Fibroblast of villous mesenchyme (primary cell): ENCODE measurements at places on chromosomes 3 and 15. TPM values are rescaled to one million over a fixed set of nuclear protein-coding genes. Genes with fewer than 3 reads are reported as not detected.

GRCh38 chr3:177836671-177837070, 639.4 kb upstream of the TBL1XR1 start:
- peak; percentile 72 for DNase-seq

- peak; percentile 43 for DNase-seq
Observed at GRCh38 chr15:59256482-59256881, 49.8 kb downstream of the LDHAL6B start.

DNA sequence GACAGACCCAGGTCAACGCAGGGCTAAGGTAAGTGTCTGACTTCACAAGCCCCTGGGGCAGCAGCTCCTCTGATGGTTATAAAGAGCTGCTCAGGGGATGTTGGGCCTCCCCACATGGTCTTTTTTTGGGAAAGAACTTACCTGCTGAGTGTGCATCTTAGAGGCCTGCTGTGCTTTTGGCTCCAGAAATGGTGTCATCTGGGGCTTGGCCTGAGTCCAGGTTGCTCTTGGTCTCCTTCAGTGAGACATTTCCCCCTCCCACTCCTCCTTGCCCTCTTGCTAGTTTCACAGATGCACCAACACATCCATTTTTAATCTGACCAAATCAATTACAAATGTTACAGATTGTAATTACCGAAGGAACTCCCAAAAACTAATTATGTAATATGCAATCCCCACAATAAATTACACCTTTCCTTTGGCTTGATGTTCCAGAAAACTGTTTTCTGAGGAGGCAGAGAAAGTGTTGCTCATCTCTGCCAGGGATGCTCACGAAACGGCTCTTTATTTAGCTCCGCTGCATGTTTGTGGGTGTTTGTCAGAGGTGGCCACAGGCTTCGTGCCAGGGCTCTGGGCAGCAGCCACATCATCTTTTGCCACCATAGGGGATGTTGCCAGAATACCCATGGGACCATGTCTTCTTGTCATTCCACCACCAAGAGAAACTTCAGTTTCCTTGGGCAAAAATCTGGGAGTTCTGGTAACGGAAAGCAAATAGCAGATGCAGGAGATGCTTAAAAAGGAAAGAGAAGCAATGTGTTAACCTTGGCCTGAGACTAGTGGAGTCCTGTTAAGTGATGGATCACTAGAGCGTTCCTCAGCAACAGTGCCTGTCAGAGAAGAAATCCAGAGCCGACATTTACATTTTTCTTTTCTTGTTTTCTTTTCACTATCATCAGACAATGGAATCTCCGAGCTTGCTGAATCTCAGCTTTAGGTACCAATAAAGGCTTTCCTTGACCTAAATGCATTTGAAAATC, 799.9 kb downstream of the AGBL1 start:
- DNase-seq: no peak

GRCh38 chr3:123409443-123410148, 39.3 kb downstream of the ADCY5 start:
- DNase-seq: no peak

DNA sequence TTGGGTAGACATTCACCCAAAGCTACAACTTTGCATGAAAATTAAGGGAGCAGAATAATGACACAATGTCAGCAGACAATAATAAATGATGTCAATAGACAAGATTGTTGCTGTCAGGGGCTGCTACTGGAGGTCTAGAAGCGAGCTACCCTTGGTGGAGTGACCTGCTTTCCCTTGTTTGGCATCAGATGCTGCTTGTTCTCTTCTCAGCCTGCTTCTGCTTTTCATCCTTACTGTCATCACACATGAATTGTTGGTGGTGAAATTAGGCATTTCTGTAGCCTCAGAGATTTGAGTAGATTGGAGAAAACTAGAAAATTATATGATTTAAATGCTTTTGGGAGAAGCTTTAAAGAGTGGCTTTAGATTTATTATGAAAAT, 193.8 kb downstream of the NR1D2 start:
- DNase-seq: no peak

GRCh38 chr3:32844914-32845313, 27.1 kb downstream of the TRIM71 start:
- no peak for DNase-seq

- no peak for DNase-seq
Observed at GRCh38 chr3:10697918-10698317, 118.1 kb upstream of the SLC6A11 start.

DNA sequence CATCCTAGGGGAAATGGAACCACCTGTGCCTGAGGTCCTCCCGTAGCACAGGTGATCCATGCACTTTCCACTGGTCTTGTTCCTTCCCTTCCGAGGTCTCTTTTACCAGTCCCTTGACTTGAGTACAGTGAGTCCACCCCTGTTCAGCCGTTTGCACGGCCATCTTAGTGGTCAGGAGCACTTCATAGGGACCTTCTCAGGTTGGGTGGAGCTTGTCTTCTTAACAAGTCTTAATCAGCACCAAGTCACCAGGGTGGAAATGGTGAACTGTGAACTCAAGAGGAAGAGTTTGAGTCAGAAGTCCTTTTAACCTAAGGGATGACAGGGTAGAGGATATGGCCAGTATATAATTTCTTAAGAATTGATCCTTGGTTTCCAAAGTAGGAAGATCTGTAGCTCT, 21.4 kb downstream of the ARL8B start:
- no peak for DNase-seq

GRCh38 chr3:18713577-18713951, 288.4 kb upstream of the SATB1 start:
- DNase-seq: no peak

DNA sequence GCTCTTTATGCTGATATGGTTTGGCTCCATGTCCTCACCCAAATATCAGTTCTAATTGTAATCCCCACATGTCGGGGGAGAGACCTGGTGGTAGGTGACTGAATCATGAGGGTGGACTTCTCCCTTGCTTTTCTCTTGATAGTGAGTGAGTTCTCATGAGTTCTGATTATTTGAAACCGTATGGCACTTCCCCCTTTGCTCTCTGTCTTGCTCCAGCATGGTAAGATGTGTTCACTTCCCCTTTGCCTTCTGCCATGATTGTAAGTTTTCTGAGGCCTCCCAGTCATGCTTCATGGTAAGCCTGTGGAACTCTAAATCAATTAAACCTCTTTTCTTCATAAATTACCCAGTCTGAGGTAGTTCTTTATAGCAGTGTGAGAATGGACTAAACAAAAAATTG, 107.6 kb downstream of the IMPG2 start:
- no peak for DNase-seq

GRCh38 chr3:14810801-14811661, 7.7 kb upstream of the FGD5 start:
- DNase-seq: no peak

GRCh38 chr3:110165370-110165743, 828.0 kb upstream of the DPPA4 start:
- peak; percentile 18 for DNase-seq

DNA sequence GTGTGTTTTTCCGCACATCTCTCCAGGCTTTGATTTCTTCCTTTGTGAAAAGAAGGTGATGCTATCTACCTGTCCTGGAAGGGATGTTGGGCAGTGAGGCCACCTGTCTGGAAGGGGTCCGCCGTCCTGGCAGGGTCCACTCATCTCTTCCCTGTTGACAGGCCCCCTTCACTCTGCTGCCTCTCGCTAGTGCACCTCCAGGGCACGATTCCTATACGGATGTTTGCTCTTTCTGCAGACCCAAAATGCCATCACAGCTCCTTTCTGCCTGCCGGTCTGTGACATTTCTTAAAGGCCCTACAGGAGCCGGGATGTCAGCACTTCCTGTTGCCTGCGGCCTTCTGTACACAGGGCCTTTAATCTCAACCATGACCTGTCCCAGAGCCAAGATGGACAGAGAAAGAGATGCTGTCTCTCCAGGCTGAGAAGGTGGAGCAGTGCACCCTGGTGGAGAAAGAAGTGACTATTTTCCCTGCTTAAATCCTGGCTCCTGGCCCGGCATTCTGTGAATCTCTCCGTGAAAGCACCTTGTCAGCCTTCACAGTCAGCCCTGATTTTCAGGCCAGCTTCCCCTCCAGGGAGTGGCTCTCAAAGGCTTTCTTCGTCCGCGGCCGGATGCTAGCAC, 7.4 kb downstream of the FAM3D start:
- peak; percentile 23 for DNase-seq

DNA sequence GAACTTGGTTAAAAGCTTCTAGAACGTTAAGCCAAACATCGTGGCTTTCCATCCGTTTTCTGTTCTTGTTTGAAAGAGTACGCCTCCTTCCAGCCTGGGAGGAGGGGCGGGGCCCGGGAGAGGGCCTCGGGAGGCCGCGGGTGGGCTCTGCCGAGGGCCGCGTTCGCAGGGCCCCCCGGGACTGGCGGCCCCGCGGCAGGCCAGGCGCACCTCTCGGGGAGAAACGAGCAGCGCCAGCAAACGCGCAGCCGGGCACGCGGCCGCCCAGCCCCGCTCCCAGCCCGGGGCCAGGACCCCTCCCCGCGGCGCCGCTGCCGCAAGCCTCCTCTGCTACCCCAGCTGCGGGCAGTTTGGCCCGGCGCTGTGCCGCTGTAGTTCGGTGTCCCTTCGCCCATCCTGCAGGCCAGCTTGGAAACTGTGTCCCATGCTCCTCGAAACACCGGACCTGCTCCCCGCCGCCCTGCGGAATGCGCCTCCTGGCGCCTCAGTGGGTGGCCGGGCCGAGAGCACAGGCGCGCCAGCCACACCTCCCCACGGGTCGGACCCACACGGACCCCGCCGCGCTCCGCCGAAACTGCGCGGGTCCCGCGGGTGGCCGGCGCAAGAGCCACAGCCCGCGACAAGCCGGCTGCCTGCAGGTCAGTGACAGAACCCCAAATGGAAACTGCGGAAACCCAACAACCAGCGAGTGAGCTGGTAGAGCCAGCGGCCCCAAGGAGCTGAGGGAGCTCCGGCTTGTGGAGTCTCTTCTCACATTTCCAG, 2.3 kb downstream of the OCA2 start:
- peak; percentile 17 for DNase-seq

- DNase-seq: no peak
Observed at GRCh38 chr3:61685755-61686154, 124.4 kb downstream of the PTPRG start.

DNA sequence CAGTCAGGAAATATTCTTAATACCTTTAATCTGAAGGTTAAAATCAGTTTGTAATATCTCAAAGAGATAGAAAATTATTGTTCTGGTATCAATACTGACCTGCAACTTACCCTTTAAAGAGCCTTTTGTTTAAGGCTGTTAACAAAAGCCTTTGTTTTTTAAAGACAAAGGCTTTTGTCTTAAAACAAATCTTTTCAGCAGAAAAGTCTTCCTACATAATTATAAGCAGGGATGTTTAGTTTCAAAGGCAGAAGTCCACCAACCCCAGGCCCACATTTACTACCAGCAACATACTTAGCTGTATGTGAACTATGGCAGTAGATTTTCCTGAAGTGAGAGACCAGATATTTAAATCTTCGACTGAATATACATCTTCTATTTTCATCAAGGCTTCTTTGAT, 36.2 kb downstream of the SLC30A4 start:
- no peak for DNase-seq

GRCh38 chr3:110710603-110711002, 361.0 kb upstream of the NECTIN3 start:
- no peak for DNase-seq

- DNase-seq: no peak
Observed at GRCh38 chr3:127207727-127208482, 15.0 kb downstream of the PRR23E start.

- peak; percentile 33 for DNase-seq
Observed at GRCh38 chr3:188431553-188431952, 277.6 kb downstream of the LPP start.

DNA sequence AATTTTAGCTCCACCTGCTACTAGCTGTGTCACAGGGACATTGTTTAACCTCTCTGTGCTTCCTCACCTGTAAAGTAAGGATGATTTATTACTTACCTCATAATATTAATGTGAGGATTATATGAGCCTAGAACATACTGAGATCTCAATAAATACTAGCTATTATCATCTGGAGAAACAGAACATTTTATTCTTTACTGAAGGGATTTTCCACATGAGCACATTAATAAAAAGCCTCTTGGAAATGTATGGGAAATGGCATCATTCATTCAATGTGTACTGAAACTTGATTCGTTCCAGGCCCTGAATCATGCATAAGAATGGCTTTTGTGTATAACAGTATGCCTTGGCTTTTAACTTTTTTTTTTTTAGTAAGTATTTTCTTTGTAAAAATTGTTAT, 11.0 kb upstream of the CEMIP start:
- no peak for DNase-seq

GRCh38 chr3:194481525-194482195, 5.1 kb downstream of the ATP13A3 start:
- no peak for DNase-seq

The CELSR3 gene
- 1.6 and 1.7 TPM in 2 replicates for total RNA-seq

The ATP11B gene
- total RNA-seq: 55.4 and 79.9 TPM in 2 replicates

The GOLGA6L9 gene
- 1.3 TPM in 2 replicates for total RNA-seq

The KATNBL1 gene
- 53.8 and 70.4 TPM in 2 replicates for total RNA-seq

The RBP2 gene
- not detected in 2 replicates for total RNA-seq

The AHSG gene
- total RNA-seq: not detected in 2 replicates

The MASP1 gene
- 198 and 209 TPM in 2 replicates for total RNA-seq

The CAV3 gene
- not detected in 2 replicates for total RNA-seq

The PXK gene
- total RNA-seq: 57.9 and 64.7 TPM in 2 replicates

The GPR176 gene
- total RNA-seq: 111 and 120 TPM in 2 replicates

The CCR1 gene
- under 0.01 and 0.32 TPM in 2 replicates for total RNA-seq

The TP63 gene
- total RNA-seq: under 0.01 and 0.43 TPM in 2 replicates

The SCN11A gene
- total RNA-seq: under 0.01 TPM in 2 replicates

The SMCO1 gene
- total RNA-seq: under 0.01 TPM in 1 of 2 replicates, not detected in the other
